ENCODE measurements at places on chromosomes 4 and X.

- no peak for DNase-seq
These were observed 6.8 kb downstream of the PPARGC1A start for GRCh38 chr4:23882976-23883531.

GRCh38 chr4:145307763-145308430 lies 127.5 kb upstream of the OTUD4 start:
- no peak for DNase-seq

DNA sequence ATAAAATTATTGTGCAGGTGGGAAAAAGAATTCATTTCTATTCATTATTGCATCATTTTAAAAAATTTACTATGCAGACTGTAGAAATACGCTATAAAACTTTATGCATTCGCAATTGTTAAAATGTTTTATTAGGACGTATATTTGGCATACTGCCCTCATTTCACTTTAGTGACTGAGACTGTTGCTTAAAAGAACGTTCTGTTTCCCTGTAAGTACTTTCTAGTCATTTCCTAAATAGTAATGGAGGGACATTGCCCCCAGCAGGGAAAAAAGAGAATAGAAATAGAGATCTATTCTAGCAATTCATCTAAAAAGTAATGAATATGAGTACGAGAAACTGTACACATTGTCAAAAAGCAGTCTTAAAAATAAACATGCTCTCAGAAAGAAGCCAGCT lies 1295.8 kb upstream of the TENM3 start:
- DNase-seq, result no peak

- DNase-seq, result no peak
These were observed 47.6 kb downstream of the CCNG2 start for GRCh38 chr4:77204621-77205020.

DNA sequence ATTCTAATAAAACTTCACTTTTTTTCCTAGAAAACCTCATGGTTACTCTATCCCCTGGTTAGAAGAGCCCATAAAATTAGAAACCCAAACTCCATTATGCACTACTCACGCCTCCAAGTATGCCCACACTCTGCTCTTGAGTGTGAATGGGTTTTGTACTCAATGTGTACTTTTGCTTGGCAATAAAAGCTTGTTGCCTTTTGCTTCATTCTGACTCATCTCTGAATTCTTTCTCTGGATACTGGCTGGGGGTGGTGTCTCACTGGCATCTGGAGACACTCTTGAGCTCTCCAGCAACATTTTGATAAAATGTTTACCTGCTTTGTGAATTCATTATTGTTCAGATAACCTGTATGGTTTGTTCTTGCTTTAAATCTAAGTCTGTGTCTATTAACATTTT lies 963.3 kb downstream of the TRAM1L1 start:
- no peak for DNase-seq

GRCh38 chr4:17115583-17115982 lies 217.1 kb upstream of the LDB2 start:
- peak; percentile 28 for DNase-seq

GRCh38 chr4:113131621-113132020 lies 82.2 kb downstream of the ANK2 start:
- DNase-seq, result no peak

DNA sequence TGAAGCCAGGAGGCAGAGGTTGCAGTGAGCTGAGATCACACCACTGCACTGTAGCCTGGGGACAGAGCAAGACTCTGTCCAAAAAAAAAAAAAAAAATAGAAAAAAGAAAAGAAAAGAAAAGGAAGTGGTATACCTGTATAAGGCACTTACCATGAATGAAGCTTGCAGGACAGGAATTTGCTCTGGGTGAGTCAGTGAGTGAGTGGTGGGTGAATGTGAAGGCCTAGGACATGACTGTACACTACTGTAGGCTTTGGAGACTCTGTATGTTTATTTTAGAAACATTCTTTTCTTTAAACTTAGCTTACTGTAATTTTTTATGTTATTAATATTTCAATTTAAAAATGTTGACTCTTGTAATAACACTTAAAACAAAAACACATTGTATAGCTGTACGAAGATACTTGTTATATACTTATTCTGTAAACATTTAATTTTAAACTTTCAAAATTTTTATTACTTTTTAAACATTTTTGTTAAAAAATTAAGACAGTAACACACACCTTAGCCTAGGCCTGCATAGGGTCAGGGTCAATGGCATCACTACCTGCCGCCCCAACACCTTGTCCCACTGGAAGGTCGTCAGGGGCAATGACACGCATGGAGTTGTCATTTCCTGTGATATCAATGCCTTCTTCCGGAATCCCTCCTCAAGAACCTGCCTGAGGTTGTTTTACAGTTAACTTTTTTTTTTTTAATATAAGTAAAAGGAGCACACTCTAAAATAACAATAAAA lies 78.7 kb downstream of the CLNK start:
- peak; percentile 67 for DNase-seq

DNA sequence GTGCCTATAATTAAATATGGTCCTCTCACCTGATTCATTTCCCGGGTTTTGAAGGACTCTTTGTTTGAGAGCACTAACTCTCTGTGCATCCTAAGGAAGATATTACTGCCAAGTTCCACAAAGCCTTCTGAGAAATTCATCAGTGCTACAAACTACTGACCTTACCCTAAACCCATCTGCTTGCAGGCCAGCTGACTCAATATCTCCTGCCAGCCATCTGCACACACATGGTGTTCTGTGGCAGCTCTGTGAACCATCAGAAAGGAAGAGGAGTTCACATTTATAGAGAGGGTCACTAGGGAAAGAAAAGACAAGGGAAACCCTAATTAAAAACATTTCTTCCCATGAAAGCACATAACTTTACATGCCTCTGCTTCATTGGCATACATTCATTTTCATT lies 156.7 kb downstream of the ATP10D start:
- DNase-seq, result no peak

DNA sequence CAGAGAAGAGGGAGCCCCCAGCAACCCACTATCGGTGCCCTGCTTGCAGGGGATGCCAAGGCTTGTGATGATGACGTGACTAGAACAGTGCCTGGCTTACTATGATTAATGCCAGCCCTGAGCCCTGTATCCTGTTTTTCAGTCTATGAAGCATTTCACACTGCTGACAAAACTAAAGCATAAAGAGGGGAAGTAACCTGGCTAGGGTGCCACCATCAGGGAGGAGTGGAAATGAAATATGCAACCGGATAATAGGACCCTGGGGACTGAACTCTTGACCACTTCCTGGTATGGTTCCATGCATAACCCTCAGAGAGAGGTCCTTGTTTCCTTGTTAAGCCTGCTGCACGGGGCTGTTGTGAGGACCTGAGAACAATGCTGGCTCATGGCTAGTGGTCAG lies 50.3 kb downstream of the MED28 start:
- DNase-seq, result no peak

DNA sequence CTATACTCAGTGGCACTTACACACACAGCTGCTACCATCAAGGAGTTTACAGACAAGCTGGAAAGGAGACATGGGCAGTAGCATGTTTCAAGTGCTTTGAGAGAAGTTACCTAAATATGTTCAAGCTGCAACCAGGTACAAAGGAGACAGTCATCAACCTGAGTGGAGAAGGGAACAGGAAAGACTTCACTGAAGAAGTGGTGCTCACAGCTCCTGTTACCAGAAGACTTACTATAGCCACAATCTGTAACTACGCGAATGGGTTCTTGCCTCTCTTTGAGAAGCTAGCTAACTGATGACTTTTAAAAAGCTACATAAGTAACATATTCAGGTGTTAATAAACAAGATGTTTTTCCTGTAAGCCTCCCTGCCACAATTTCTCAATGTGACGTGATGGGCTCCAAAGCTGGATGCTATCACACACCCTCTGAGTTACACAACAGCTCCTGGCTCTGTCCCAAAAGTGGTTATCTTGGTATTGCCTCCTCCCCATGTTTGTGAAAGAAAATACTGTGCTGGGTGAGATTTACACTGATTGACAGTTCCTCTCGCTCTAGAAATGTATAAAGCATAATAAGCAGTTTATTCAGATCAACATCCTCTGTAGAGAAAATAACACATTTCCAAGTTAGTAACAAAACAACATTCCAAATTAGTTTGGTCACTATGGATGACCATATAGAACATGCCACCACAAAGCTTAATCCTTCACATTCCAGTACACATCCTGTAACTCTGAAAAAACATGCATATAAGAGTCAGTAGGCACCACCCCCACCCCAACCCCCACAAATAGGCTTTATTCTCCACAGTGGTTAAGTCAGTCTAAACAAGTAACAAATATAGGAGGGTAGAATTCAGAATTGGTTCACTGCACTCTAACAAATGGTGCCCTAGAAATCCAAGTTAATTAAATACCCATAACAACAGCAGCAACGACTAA lies 81.8 kb downstream of the FRYL start:
- DNase-seq, result peak; percentile 86

DNA sequence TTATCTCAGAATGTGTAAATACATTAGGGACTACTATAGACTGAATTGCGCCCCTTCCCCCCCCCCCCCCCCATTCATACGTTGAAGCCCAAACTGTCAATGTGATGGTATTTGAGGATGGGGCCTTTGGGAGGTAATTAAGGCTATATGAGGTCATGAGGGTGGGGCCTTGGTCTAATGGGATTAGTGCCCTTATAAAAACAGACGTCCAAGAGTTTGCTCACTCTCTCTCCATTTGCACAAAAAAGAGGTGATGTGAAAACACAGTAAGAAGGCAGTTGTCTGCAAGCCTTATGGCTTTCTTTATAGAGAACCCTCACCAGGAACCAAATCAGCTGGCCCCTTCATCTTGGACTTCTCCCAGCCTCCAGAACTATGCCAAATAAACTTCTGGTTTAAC lies 15.3 kb downstream of the SPACA5 start:
- DNase-seq, result no peak

GRCh38 chr4:79991601-79992000 lies 81.4 kb downstream of the ANTXR2 start:
- DNase-seq, result no peak

DNA sequence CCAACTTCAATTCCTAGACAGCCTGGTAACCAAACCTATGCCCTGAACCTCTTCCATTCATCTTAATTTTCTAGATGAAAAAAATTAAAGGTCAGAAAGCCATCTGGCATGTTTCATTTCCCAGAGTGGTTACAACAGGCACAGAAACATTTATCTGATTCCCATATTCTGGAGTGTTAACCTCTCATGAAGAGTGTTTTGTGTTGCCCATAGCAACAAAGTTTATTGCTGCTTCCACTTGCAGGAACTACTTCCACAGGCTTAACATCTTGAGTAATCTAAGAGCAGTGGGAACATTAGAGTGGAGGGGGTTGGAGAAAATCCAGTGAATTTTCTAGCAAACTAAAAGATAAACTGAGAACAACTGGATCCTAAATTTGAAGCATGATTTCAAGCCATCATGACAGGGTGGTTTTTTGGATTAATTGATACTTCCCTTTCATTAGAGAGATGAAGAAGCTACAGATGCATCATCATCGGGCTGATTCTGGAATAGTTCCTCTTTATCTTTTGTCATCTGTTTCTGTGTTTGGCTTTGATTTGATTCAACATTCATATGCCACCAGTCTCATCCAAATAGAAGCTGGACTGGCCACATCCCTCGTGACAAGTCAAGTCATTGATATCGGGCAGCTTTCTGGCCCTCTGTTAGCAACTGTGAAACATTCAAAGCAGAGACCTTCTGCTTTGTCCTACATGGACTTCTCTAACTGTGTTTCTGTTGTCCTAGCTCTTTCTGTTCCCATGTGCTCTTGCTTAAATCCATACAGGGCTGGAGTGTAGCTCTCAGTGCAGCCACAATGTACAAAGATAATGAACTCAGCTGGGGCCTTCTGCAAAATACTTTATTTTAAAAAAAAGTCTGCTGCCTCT lies 167.3 kb downstream of the MID1IP1 start:
- DNase-seq, result no peak

DNA sequence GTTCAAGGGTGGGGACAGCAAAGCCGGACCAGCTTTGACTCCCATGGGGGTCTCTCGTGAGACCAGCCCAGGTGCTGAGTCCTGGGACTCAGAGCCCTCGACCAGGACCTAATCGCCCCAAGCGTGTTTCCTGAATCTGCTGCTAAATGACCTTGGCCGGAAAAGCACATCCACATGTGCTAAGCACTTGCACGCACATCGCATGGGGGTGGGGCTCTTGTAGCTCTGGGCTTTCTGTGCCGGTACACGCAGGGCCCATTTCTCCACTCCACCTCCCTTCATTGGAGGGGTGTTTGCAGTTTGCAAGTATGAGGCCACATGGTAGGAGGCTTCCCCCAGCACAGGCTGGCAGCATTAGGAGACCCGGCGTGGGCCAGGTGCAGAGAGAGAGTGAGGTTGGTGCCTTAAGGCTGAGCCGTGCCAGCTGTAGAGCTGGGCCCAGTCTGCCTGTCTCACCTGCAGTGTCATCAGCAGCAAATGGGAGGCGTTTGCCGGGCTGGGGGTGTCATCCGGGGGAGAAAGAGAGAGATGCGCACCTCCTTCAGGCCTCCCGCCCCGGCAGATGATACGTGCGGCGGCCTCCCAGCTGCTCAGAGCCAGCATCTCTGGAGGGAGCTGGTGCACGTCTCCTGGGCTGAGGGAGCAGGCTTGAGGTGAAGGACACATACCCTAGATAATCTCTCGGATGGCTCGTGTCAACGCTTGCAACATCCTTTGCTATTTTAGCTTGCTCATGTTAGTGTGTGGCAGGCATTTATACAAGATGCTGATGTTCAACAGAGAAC lies 45.2 kb upstream of the CLCN4 start:
- DNase-seq, result no peak

DNA sequence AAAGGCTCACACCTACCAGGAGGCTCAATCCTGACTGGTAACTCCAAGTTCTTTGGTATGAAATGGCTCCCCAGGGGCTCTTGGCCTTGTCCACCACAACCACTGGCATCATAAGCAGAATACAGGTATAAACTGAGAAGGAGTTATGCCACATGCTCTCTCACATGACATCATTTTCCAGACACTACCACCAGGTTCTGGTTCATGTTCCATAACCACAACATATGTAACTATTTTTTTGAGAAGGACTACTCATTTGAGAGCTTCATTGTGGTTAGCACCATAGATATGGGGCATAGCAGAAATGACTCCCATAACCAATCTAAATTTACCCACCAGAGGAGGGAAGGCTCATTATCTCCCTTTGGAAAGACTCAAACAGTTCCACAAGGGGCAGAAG lies 19.6 kb downstream of the PRDM5 start:
- no peak for DNase-seq

GRCh38 chr4:917466-917865 lies 14.7 kb downstream of the GAK start:
- DNase-seq, result no peak

GRCh38 chrX:31099536-31100090 lies 27.8 kb upstream of the FTHL17 start:
- no peak for DNase-seq

GRCh38 chrX:10902001-10902400 lies 209.1 kb upstream of the HCCS start:
- DNase-seq, result peak; percentile 10

- DNase-seq, result no peak
These were observed 15.6 kb downstream of the RASL11B start for GRCh38 chr4:52877694-52878093.

DNA sequence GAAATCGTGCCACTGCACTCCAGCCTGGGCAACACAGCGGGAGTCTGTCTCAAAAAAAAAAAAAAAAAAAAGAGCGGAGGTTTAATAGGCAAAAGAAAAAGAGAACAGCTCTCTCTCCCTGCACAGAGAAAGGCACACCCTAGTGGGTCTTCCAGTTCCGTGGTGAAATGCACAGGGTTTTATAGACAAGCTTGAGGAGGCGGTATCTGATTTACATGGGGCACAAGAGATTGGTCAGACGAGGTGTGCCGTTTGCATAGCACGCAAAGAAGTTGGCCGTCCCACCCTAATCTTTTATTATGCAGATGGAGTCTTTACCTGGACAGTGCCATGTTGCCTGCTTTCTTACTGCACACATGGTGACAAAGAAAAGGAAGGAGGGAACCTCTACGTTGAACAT lies 33.5 kb upstream of the REST start:
- DNase-seq, result no peak

- no peak for DNase-seq
These were observed 9.5 kb downstream of the NAF1 start for GRCh38 chr4:163157157-163157556.

Data from SJSA1 (cell line).